Urothelium cell line (cell line): ENCODE measurements at places on chromosomes 16 and 17.
A peak's percentile ranks its signal among the peaks of the same experiment; 100 is the strongest.

GRCh38 chr17:15510361-15510760, 42.9 kb upstream of the CDRT4 start:
- DNase-seq, result peak; percentile 34

- peak; percentile 72 for DNase-seq
Measured at GRCh38 chr17:74601944-74602572, 10.0 kb upstream of the CD300LD start.

- DNase-seq, result no peak
Measured at GRCh38 chr17:877630-878029, 95.5 kb downstream of the MRM3 start.

- DNase-seq, result no peak
Measured at GRCh38 chr17:14738652-14738988, 437.7 kb downstream of the HS3ST3B1 start.

DNA sequence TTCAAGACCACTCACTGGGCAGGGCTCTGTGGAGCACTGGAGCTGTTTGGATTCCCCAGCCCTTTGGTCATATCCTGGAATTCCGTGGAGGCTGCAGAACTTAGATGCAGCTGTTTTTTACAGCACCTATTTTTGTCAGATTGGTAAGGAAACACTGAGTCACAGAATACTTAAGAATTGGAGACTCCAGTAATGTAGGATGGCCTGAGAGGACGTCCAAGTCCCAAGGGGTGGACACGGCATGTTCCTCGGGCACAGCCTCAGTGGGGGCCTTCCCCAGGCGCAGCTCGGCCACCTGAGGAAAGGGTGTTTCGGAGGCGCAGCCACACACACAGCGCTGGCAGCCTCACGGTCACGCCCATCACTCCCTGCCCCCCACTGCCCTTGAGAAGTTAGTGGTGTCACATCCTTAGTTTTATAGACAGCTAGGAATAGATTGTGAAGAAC, 14.8 kb downstream of the PLD6 start:
- DNase-seq, result peak; percentile 81

- DNase-seq, result no peak
Measured at GRCh38 chr16:82681592-82681991, 54.8 kb downstream of the CDH13 start.

DNA sequence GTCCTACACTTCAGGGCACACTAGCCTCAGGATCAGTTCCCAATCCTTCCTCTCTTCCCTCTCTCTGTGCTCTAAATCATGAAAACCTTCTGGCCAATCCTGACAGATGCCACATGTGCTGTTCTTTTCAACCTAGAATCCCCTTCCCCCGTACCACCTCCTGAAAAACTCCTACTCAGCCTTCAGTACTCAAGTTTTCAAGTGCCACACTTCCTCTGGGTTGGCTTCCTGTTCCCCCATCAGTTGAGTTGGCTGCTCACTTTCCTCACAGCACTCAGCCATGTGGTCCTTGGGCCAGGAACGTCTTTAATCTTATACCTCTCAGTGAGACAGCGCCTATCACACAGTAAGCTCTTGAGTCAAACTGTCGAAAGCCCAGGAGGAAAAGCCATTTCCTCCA, 3.3 kb downstream of the ASPHD1 start:
- DNase-seq, result no peak

DNA sequence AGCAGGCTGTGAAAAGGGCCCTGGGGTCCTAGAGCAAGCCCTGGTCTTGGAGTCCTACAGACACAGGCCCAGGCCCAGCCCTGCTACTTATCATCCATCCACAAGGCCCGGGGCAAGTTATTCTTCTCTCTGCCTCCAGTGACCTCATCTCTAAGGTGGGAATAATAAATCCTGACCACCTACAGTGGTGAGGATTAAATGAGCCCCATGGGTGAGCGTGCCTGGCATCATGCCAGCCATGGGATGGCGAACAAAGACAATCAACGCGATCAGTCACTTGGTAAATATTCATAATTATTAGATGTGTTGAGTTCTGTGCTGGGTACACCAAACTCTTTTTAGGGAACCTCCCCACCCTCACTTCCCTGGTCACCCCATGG, 5.5 kb downstream of the KRT15 start:
- DNase-seq, result no peak

DNA sequence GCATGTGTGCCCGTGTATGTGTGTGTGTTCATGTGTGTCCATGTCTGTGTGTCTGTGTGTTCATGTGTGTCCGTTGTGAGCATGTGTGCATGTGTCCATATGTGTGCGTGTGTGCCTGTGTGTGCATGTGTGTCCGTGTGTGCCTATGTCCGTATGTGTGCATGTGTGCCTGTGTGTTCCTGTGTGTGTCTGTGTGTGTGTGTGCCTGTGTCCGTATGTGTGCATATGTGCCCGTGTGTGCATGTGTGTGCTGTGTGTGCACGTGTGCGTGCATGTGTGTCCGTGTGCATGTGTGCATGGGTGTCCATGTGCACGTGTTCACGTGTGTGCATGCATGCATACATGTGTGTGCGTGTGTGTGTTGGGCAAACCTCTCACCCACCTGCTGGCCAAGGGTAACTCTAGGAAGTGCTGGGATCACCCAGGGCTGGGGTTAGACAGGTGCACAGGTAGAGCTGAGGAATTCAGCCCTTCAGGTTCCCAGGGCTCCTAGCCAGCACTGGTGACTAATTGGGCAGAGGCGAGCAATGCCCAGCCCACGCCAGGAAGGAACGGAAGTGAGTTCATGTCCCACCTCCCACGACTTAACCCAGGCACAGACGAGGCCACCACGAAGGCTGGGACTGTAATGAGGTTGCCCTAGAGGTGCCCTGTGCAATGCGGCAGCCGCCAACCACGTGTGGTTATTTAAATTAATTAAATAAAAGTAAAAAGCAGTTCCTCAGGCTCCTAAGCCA, 8.2 kb upstream of the CSNK1D start:
- peak; percentile 90 for DNase-seq

DNA sequence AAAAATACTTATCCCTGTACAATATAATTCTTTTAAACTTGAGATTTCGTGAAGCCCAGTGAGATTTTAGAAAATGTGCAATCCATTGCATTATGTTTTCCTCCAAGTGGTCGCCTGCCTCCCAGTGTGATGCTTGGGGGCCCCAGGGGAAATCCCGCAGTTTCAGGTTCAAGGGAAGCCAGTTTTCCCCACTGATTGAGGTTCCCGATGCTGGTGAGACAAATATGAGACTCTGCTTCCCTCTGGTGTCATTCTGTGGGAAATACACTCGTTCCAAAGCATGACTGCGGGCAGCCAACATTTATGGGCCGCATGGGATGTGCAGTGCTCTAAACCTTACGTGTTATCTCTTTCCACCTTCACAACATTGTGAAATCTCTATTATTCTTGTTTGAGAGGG, 200.8 kb downstream of the PRKCB start:
- DNase-seq, result peak; percentile 70

DNA sequence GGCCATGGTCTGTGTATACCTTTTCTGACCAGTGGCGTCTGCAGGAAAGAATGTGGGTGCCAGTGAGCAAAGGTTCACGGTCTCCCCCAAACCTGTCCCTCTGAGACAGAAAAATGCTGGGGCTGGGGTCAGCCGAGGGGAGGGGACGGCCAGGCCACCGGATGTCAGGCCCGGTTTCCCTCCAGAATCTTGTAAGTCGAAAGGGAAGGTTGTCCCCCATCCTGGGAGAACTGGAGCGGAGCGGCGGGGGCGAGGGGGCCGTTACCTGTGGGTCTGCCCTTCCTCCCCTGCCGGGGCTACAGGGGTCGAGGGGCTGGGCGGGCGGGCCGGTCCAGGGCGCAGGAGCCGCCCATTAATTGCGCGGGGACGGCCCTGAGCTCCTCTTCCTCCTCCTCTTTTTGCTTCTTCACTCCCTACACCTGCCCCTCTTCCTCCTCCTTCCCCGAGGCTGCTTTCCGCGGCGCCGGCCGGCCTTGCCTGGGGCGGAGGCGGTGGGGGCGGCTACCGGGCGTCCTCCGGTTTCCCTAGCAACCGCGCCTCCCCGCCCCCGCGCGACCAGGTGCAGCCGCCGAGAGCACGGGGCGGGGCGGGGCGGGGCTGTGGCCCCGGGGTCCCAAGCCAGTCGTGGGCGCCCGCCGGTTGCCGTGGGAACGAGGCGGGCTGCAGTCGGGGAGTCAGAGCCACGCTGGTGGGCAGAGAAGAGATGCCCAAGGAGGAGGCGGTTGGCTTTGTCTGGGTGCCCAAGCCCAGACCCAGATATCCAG, at the start of gene MARCHF10:
Gene MARCHF10 (minus strand): TSS at position 503 of the 764 bp plus-strand sequence. CDS start 6,579 bp downstream, outside the sequence.
- DNase-seq, result peak; percentile 97

- DNase-seq, result peak; percentile 88
Measured at GRCh38 chr17:50289991-50290702, 15.9 kb downstream of the TMEM92 start.

- DNase-seq, result no peak
Measured at GRCh38 chr16:30700491-30700890, 1.5 kb downstream of the SRCAP start.

- DNase-seq, result no peak
Measured at GRCh38 chr17:64276961-64277505, 14.0 kb upstream of the TEX2 start.

DNA sequence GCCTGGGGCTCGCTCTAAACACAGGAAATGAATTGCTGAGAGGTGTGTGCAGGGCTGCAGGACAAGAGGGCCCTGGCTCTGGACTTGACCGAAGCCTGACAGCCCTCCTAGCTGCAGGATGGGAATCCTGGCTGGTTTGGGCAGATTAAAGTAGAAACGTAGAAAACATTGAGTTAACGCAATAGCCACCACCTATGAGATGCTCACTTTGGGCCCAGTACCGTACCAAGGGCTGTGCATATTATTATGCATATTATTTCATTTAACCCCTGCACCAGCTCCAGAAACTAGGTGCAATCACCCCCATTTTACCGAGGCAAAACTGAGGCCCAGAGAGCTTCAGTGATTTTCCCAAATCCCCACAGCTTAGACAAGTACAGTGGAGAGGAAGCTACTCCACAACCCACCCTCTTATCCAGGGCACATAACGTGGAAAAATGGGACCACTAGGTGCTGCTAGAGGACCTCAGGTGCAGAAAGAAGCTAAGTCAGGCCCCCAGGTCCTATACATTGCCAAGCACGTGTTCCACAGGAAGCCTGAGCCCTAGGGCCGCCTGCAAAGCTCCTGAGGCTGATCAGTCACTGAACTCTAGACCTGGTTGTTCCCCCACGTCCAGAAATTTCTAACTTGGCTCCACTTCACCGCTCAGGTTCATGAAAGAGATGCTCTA, 79.2 kb downstream of the MYH11 start:
- DNase-seq, result peak; percentile 36

DNA sequence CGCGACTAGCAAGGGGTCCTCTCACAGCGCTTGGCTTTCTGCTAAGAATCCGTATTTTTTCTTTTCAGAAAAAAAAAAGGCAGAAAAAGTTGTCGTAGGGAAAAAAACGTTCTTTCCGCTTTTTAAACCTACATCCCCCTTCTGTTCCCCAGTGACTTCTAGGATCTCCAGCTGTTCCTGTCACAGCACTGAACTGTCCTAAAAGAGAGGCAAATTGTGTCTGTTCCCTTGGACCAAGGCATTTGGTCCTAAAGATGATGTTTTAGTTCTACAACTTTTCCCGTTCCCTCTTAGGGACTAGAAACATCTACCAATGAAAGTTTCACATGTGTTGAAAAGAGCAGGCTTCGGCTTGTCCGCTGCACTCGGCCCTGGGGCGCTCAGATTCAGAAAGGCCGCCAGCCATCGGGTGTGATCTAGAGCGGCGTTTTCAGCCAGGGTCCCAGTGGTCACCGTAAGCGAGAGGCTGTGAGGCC, 100.7 kb upstream of the CHMP6 start:
- DNase-seq, result no peak

GRCh38 chr17:67047382-67047781, 3.0 kb downstream of the CACNG1 start:
- no peak for DNase-seq

DNA sequence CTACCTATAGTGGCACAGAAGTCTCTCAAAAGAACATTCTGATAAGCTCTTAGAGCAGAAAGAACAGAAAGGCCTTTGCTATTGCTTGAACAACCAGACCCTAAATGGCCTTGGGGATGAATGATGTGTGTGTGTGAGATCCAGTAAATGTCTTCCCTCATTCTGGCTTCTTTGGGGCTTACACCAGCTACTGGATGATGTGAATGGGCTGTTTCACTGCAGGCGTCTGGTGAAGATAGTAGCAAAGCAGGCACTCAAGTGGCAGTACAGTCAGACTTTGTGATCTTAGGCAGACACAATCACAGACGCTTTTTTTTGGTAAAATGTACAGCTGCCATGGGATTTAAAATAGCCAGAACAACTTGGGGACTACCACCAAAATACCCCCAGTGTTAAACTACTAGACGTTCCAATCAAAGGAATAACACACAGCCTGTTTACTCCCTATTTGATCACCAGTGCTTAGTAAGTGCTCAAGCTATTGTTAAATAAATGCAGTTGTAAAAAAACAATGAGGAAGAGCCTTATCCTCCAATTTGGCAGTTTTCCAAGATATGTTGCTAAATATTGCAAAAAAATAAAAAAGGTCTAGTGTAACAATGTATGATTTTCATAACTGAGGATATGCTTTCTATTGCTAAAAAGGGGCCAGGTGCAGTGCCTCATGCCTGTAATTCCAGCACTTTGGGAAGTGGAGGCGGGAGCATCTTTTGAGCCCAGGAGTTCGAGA, 17.9 kb downstream of the NDUFAB1 start:
- DNase-seq, result no peak

DNA sequence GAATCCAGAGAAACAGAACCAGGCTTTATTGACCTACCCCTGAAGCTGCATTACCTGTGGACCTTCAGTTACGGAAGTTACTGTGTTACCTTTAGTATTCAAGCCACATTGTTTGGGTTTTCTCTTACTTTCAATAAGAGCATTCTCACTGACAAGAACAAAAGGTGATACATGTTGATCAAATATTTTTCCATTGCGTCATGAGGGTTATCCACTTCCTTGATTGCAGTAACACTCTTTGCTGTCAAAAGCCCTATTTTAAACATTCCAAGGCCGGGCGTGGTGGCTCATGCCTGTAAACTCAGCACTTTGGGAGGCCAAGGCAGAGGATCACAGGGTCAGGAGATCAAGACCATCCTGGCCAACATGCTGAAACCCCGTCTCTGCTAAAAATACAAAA, 28.6 kb upstream of the PAFAH1B1 start:
- peak; percentile 29 for DNase-seq

- no peak for DNase-seq
Measured at GRCh38 chr17:74865504-74866197, 6.0 kb upstream of the GRIN2C start.
